Stimulated activated CD8-positive, alpha-beta memory T cell treated with anti-CD3 and anti-CD28 coated beads, Interleukin-15, amount 100 ng/mL, for 24 hours (primary cell): ENCODE measurements at places on chromosomes 5 and 9.

DNA sequence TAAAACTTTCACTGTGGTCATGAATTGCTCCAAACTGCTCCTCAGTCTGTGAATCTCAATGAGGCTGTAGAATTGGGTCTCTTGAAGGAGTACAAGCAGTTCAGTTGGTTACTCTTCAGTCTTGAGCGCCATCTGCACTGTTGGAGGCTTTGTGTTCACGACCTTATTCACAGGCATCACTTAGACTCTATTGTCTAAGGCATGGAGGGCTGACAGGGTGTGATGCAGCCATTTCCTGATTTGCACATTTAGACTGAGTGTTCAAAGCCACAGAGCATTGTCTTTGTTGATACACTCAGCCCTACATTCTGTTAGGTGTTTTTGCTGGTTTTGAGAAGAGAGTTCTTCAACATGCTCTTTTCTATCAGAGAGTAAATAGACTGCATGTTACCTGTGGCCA is 355.9 kb upstream of the RIOK2 start:
- DNase-seq, result no peak

GRCh38 chr9:94945197-94946144 is 219.0 kb downstream of the AOPEP start:
- DNase-seq, result no peak

GRCh38 chr9:136729144-136729543 is 13.6 kb downstream of the LCN10 start:
- DNase-seq, result no peak

DNA sequence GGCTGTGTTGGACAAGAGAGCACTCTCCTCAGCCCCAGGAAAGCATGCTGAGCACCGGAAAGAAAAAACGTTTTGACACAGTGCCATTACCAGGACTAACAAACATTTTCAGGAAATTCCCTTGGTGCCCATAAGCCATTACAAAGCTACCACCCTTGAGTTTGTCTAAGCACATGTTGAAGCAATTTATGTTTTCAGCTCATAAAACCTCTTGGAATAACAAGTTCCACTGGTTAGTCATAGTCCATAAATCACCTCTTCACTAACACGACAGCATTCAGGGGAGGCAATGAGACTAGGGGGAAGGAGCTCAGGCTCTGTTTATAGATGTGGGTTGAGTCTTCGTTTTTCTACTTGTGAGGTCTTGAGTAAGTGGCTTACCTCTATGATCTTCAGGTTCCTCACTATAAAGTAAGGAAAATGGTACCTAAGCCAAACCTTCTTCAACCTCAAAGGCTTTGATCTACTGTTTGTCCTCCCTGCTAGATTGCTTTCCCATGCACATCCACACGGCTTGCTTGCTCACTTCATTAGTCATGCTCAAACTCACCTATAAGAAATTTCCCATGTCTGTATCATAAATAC is 65.4 kb downstream of the DRD1 start:
- DNase-seq, result no peak

DNA sequence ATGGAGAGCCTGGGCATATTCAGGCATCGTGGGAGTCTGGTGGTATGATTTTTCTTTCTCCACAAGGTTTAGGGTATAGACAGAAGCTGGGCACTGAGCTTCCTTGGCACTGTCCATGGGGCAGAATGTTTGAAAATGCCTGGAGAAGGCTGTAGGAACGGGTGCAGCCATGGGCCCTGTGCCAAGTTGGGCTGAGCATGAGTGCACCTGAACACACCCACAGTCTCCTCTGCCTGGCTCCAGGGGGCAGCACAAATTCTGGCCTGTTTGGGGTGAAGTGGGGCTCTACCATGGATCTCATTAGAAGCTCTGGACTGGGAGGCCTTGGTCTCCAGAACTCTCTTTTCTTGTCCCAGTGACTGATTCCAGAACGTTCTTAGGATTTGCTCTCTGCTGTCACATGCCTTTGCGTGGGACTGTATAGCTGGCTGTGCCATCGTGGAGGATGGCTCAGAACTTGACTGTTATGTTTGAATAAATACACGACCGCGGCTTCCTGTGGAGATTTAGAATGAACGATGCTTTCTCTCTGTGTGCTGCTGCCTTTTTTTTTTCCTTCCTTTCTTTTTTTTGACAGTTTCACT is 229.8 kb downstream of the FANCC start:
- no peak for DNase-seq

DNA sequence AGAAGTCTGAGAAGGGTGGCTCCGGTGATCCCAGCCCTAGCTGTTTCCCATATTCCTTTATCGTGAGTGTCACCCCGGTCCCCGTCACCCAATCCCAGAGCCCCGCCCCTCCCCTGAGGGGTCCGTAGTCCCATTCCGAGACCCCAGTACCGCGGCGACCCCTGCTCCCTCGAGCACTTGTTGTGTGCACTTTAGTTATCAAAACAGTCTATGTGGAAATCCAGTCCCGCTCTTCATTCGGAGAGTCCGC is 223 bp downstream of the LRSAM1 start:
- DNase-seq, result no peak

DNA sequence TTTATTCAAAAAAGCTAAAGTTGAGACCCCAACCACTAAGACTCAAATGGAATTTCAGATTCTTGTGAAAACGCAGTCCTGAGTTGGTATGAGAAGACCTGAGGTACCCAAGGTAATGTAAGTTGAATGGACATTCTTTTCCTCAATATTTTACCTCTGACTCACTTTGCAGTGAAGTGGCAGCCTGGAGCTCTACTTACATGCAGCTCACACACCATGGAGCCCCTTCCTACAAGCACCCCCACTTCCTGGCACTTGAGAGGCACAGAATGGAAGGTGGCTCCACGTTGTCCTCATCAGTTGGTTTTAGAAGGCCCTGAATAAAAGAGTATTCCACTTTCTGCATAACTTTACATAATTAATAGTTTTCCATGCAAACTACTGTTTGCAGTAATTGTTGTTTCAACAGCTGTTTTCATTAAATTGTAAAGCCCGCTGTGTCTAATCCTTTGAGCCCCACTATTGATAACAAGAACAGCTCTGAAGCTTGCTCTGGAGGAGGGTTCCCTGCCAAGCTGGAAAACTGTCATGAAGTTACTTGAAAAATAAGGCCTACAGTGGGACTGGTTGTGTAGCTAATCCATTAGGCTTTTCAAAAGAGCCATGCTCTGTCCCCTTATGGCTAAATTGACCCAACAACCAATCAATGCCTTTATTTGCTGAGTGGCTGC is 102.2 kb upstream of the SPATA31D4 start:
- no peak for DNase-seq

DNA sequence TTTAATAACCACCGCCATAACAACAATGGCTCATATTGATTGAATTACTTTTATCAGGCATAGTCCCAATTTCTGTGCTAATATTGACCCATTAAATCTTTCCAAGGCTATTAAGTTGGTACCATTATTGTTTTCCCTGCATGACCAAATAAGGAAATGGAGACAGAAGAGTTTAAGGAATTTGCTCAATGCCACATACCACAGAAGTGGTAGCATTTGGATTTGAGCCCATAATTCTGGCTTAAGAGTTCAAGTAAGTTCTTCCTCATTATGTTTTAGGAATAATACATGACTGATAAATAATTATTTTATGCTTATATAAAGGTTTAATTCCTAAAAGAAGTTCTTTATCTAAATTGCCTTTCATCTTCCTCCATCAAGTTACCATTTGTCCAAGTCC is 43.4 kb upstream of the HAPLN1 start:
- no peak for DNase-seq

DNA sequence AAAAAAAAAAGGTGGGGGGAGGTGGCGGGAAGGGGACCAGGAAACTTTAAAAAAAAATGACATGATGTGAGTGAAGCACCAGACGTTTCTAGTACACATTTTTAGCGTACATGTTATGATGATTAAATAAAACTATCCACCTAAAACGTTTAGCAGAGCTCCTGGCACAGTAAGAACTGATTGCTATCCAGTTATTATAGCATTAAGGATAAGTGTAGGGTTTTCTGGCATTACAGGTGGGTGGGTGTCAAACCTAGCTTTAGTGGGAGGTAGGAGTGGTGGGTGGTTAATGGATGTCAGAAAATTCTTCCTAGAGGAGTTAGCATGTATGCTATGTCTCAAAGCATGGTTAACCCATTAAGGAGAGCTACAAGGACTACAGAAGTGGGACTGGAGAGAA is 2329.5 kb downstream of the MAT2B start:
- no peak for DNase-seq

DNA sequence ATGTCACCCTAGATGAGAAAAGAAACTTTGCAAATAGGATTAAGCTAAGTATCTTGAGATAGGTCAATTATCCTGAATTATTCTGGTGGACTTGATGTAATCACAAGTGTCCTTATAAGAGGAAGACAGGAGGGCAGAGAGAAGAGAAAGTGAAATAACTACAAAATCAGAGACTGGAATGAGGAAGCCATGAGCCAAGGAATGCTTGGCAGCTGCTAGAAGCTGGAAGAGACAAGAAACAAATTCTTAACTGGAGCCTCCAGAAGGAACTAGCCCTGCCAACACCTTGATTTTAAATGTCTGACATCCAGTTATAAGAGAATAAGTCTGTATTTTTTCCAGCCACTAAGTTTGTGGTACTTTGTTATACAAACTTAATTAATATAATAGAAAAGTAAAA is 480.0 kb downstream of the NR2F1-AS1 start:
- DNase-seq, result no peak

DNA sequence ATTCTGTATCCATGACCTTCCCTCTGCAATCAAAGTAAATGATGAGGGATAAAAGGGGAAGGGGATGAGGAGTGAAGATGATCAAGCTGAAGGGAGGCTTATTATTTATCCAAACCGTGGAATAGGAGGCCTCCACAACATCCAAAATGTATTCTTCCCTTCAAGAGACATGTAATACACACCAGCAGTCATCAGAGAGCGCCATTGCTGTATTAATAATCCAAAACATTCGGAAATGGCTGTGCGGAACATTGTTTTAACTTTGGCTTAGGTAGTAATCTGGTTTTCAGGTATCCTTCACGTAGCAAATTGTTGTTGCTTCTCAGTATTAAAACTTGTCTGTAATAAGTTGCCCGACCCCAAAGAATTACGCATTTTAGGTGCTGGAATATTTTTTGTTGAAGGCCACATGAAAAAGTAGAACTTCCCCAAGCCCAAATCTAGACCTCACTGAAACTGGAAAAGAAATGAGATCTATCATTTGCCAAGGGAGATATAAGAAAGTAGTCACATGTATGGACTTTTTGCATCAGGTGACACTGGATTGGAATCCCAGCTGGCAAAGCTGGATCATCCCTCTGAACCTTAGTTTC is 2.6 kb upstream of the BOD1 start:
- DNase-seq, result no peak
